ENCODE measurements at places on chromosomes 4 and X. TPM values are rescaled to one million over a fixed set of nuclear protein-coding genes. Genes with fewer than 3 reads are reported as not detected.

DNA sequence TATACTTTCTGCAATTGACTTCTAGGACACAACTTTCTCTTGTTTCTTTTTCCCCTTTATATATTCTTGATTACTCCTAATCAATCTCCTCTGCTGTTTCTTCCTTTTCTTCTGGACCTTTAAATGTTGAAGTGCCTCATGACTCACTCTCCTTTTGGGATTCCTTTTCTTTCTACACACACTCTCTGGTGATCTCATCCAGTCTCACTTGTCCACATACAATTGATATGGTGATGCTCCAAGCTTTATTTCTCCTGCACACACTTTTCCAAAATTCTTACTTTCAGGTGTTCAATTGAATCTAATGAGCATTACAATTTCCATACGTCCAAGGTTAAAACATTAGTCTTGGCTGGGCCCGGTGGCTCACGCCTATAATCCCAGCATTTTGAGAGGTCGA, 794.8 kb upstream of the EPHA5 start:
- no peak for DNase-seq

DNA sequence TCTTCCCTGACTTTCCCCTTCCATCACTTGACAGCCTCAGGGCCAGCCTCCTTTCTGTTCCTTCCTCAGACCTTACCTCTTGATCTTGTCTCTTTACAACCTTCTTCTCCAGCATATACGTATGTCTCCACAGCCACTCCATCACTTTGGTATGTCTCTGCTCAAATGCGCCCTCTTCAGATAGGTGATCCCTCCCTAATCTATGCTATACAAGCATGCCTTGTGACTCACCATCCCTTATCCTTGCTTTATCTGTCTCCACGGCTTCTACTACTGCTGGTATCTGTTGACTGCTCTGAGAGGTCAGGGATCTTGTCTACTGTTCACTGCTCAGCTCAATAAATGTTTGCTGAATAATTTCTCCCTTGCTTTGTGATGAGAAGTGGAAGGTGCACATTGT, 9.0 kb downstream of the ARAP2 start:
- peak; percentile 9 for DNase-seq

- DNase-seq = no peak
Observed at GRCh38 chr4:9968472-9968871, 52.8 kb downstream of the SLC2A9 start.

- DNase-seq = no peak
Observed at GRCh38 chr4:4914965-4915845, 55.7 kb downstream of the MSX1 start.

Gene RIPPLY1
- not detected for total RNA-seq

- DNase-seq = no peak
Observed at GRCh38 chr4:38385093-38386004, 278.6 kb upstream of the KLF3 start.

GRCh38 chr4:55409468-55410171, 13.9 kb downstream of the TMEM165 start:
- DNase-seq = no peak

- DNase-seq = no peak
Observed at GRCh38 chr4:154565704-154566103, 2.9 kb downstream of the FGB start.

DNA sequence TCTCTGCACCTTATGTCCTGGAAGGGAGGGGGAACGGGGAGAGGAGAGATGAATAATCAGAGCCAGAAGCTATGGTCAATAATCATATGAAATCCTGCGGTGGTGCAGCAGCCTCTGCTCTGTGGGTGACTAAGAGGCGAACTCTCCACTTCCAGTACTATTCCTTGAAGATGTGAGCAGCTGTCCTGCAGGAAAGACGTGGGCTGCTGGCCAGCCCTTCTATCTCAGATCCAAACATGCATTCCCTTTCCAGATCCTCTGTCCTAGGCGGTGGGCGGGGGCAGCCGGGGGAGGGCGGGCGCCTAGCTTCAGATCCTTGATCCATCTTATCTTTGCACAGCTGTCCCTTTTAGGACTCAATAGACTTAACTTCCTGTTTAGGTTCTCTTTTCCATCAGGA, 34.5 kb downstream of the SPINK2 start:
- DNase-seq = no peak

Gene SRPX2
- total RNA-seq = 39.8 TPM

DNA sequence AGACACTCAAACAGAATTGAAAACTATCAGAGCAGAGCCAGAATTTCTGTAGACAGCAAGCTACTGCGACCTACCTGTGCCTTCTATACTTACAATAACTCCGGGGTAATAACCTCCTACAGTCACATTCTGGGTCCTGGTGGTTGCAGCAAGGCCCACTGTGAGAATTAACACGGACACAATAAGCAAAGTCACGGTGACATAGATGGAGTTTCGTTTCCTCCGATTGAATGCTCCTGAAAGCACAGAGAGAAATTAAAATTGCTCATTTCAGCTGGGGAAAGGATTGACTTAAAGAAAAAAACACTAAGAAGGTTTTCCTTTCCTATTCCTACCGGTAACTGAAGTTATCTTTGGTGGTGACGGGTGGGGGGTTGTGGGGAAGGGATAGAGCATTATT, 7.0 kb downstream of the TMEM255A start:
- DNase-seq = no peak

- no peak for DNase-seq
Observed at GRCh38 chr4:155624478-155624877, 42.2 kb upstream of the GUCY1A1 start.

- peak; percentile 34 for DNase-seq
Observed at GRCh38 chrX:144006811-144007210, 122.9 kb downstream of the UBE2NL start.

DNA sequence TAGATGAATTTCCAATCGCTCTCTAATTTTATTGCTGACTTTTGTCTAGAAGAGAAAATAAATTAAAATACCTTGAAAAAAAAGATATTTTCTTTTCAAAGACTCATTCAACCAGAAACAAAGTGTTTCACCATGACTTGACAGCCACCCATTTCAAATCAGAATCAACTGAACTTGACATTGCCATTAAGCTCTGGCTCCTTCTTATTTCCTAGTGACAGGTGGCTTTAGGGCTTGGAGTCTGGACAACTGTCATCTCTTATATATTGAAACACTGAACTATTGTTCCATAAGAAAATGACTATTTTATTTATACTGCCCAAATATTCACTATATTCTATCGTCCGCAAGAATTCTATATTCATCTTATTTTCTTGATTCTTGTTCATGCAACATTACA, 229.2 kb downstream of the SLC39A8 start:
- no peak for DNase-seq

DNA sequence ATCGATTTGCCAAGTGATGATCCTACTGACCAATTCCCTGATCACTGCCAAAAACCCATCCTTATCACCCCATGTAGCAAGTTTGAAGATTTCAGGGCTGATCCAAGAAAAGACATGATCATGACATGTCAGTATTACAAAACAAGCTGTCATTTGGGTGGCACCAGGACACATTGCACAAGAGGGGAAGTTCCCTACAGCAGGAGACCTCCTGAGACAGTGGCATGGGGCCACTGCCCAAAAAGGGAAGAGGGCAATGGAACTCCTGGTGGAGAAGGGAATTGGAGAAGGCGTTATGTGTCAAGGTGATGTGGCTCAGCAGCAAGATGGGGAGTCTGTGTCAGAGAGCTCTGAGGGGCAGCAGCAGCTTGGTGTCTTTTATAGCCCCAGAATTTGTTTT, 43.4 kb downstream of the ZNF182 start:
- DNase-seq = no peak

- DNase-seq = no peak
Observed at GRCh38 chr4:43875655-43876054, 573.0 kb downstream of the KCTD8 start.

Gene SHROOM3
- total RNA-seq = 0.58 TPM

DNA sequence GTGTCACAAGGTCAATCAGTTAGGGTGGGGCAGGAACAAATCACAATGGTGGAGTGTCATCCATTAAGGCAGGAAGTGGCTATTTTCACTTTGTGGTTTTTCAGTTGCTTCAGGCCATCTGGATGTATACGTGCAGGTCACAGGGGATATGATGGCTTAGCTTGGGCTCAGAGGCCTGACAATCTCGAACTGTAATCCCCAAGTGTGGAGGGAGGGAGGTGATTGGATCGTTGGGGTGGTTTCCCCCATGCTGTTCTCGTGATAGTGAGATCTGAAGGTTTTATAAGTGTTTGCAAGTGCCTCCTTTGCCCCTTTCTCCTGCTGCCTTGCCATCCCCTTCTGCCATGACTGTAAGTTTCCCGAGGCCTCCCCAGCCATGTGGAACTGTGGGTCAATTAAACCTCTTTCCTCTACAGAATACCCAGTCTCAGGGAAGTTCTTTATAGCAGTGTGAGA, 36.7 kb upstream of the STS start:
- DNase-seq = no peak

- no peak for DNase-seq
Observed at GRCh38 chr4:6959261-6959660, 49.6 kb downstream of the TBC1D14 start.

DNA sequence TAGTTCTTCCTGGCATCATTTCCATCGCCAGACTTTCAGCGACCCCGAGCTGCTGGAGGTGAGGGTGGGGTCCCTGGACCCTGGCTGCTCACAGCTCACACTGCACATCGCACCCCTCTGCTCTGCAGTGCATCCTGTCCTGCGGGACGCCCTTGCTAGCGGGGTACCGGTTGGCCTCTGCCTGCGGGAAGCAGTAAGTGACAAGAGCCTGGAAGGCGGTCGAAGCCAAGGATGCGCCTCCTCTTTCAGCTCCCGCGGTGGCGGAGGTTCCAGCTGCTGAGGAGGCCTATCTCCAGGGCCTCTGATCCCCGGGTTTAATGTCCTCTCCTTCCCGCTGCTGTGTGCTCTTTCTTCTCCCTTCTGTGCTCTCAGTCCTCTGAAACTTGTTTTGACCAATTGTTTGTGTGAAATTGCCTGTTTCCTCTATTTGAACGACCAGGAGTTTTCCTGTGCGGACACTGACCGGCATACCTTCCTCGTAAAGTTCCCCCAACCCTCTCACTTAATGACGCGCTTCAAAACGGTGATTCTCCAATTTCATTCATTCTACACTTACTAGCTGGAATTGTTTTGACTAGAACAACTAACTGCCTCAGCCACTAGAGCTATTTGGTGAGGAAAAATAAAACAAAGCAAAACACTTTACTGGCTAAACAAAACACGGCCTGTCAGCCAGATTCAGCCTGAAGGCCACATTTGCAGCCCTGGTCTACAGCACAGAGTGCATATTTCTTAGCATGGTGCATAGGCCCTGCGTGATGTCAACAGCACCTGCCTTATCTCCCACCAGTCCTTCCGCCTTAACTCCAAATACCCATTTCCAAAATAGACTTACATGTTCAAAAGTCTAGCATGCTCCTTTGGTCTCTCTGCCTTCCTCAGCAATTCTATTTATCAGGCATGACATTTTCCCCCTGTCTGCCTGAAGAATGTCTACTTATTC, 28.0 kb downstream of the MGAT4D start:
- no peak for DNase-seq

Gene MSANTD1
- total RNA-seq = 0.32 TPM

GRCh38 chr4:47075262-47075661, 43.9 kb downstream of the GABRB1 start:
- no peak for DNase-seq

GRCh38 chrX:30690330-30690729, 37.1 kb downstream of the GK start:
- no peak for DNase-seq

DNA sequence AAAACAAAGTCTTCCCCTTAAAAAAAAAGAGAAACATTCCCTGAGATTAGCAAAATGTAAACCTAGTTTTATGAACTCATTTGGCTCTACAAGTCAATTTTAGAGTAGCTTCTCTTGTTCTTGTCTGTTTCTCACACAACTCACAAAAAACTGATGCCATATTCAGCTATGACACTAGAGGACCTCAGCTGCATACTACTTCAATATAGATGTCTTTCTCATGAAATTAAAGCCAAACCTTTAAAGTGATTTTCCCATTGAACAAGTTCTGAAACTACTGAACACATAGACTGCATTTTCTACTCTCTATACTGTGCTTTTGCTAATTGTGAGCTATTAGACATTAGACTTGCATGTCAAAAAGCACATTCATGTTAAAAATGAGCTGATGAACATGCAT, 49.8 kb downstream of the TBCK start:
- DNase-seq = peak; percentile 17

Gene MAGEE2
- not detected for total RNA-seq

- no peak for DNase-seq
Observed at GRCh38 chr4:80592950-80593349, 257.4 kb downstream of the CFAP299 start.

Gene ETNPPL
- not detected for total RNA-seq

- no peak for DNase-seq
Observed at GRCh38 chr4:170234800-170235199, 145.0 kb upstream of the AADAT start.

GRCh38 chrX:154091678-154092077, 5.8 kb downstream of the MECP2 start:
- DNase-seq = no peak

GRCh38 chr4:144374065-144374464, 233.5 kb upstream of the GYPA start:
- DNase-seq = no peak
